ENCODE measurements at places on chromosomes 11 and 22.

DNA sequence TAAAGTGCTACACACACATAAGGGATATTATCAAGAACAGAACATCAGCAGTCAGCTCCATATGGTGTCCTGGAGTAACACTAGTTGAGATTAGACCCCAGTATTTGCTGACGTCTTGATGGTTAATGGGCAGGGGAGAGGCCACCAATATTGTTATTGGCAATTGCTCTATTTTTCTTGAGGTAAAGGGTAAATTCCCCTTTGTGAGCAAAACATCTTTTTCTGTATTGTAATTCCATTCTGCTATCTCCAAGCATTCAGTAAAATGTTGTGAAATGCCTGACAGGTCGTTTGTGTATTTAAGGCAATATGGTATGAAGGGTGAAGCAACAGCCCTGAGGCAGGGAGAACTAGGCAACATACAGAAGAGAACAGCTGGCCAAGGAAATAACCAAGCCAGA lies 21.9 kb downstream of the PC start:
- no peak for DNase-seq

DNA sequence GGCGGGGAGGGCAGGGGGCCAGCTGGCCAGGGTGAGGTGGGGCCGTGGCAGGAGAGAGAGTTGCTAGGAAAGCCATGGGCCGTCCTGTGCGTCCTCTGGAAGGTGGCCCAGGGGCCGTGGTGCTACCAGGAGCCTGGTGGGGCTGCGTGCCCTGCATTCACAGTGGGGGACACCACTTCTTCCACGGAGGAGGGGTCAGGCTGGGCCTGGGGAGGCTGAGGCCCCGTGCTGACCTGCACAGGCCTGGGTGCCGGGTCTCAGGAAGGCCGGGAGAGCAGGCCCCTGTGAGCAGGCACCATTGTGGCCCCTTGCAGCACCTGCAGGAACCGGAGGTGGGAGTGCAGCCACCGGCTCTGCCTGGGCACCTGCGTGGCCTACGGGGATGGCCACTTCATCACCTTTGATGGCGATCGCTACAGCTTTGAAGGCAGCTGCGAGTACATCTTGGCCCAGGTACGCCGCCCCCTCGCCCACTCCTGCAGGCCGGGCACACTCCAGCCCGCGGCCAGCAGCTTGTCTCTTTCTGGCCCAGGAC lies 12.0 kb downstream of the MUC5B start:
- no peak for DNase-seq

- no peak for DNase-seq
Observed at GRCh38 chr11:1929621-1930461, 10.3 kb downstream of the TNNT3 start.

- no peak for DNase-seq
Observed at GRCh38 chr11:28874706-28875105, 766.5 kb downstream of the METTL15 start.

- DNase-seq = no peak
Observed at GRCh38 chr22:29951791-29952413, 68.9 kb downstream of the MTMR3 start.

DNA sequence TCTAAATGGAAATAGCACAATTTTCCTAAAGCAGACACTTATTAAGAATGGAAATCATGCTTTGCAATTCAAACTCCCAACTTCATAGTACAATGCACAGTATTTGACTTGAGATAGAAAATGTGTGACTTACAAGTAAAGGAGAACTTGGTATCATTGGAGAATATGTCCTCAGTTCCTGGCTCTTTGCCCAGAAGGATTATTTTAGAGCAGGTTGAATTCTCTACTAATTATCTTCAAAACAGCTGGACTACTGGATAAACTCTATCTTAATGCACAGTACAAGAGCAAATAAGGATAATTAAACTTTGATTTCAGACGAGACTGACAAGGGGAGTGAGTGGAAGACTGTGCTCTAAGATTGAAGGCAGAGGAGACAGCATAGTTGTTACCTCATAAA lies 839.4 kb downstream of the OPCML start:
- DNase-seq = no peak

GRCh38 chr22:27135031-27135981 lies 477.9 kb downstream of the MIAT start:
- no peak for DNase-seq

GRCh38 chr11:61601512-61601911 lies 20.6 kb upstream of the SYT7 start:
- DNase-seq = no peak

- no peak for DNase-seq
Observed at GRCh38 chr11:3982431-3982830, 112.2 kb upstream of the RRM1 start.

GRCh38 chr11:134438542-134439537 lies 26.8 kb upstream of the B3GAT1 start:
- no peak for DNase-seq

DNA sequence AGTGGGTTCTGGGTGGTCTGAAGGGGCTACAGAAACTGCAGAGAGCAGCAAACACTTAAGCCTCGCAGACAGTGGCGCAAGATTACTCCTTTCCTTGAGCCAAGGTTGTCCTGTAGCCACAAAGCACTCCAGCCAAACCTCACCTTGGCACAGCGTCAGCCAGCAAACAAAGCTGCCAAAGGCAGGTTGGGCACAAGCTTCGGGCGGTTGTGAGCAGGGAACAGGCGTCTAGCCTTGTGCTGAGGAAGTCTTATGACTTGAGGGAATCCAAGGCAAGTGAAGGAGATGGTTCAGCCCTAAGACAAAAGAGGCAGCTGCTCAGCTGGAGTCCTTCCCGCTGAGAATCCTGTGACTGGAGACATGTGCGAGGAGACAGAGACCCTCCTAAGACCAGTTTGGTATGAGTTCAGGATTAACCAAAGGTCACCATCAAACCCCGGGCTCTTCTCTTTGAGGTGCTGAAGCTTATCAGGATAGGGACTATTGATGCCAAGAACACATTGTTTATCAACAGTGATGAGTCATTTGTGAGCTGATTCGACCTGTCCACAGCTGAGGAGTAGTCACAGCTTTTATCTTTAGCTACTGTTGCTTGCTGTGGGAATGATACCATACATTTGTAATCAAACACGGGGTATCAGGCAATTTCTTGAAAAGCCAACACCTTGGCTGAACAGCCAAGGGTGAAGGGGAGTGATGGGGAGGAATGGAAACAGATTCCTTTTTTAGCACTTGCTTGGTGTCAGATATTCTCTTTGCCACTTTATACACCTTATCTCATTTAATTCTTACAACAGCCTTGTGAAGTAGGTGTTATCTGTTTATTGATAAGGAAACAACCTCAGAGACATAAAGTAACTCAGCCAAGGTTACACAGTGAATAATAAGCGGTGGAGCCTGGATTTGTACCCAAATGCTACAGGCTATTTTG lies 4.6 kb downstream of the ADM start:
- no peak for DNase-seq

- DNase-seq = no peak
Observed at GRCh38 chr11:112751772-112752171, 209.4 kb upstream of the NCAM1 start.

GRCh38 chr11:29628609-29629008 lies 388.2 kb downstream of the KCNA4 start:
- no peak for DNase-seq

DNA sequence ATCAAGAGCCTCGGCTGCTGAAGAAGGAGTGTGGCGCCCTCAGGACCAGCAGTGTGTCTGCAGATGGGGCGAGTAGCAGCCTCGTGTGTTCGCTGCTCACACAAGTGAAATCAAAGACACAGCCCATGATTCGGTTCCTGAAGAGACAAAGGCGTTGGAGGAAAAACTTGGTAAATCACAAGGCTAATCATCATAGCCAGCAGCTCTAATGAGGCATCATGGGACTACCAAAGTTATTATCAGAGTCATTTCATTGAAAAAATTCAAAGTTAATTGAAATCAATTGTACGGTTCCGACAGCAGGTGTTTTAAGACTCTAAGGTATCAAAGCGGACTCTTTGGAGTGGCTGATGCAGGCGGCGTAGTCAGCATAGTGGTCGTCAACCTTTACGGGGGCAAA lies 9.5 kb downstream of the PHF21B start:
- no peak for DNase-seq

- DNase-seq = no peak
Observed at GRCh38 chr22:37420686-37421467, 6.4 kb downstream of the ELFN2 start.

GRCh38 chr11:123559523-123559955 lies 94.9 kb downstream of the SCN3B start:
- no peak for DNase-seq

DNA sequence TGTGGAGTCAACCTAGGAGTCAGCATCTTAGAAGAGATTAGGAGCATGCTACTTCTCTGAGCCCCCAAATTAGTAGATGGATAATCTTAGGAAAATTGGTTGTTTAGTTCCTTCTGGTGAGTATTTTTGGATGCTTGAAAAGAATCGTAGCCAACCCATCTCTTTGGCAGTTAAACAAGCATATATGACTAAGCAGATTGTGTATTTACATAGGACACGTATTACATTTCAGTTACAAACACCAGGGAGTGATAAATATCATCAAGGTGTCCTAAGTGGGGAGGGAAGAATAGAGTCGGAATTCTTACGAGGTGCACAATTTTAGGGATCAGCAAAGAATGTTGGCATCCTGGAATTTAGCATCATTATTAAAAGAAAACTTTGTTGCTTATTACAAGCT lies 13.5 kb downstream of the PLET1 start:
- no peak for DNase-seq

GRCh38 chr11:77710358-77710757 lies 72.8 kb upstream of the CLNS1A start:
- no peak for DNase-seq

DNA sequence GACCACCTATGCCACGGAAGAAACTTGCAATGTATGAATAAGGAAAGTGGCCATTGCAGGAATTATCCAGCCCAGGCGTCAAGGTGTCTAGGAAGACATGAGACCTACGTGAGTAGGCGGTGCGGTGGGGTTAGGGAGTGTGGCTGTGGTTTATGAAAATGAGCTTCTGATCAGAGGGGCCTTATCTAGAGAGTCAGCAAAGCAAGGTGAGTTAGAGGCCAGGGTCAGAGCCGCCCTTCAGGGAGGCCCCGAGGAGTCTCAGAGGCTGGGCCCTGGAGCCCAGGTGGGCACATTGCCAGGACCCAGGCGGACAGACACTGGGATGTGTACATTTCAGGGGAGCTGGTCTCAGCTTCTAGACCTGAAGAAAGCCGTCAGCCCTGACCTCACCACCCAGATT lies 13.8 kb upstream of the LINC01488 start:
- no peak for DNase-seq

- no peak for DNase-seq
Observed at GRCh38 chr22:27993774-27994350, 74.8 kb upstream of the PITPNB start.

GRCh38 chr11:103633819-103634590 lies 402.4 kb upstream of the DDI1 start:
- DNase-seq = no peak

DNA sequence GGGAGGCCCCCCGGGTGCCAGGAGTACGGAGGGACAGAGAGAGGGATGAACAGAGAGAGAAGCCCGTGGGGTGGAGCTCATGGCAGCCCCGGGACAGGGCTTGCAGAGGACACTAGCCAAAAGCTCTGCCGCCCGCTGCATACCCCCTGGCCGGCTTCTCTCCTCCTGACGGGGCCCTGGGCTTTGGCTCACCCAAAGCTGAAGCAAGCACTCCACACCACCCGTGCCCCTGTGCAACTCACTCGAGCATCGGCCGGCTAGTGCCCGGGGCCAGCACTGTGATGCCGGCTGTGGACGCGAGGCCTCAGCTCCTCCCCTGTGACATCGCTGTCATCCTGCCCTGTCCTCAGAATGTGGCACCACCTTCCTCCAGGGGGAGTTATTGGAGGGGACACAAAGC lies 429.6 kb downstream of the BRD1 start:
- no peak for DNase-seq

DNA sequence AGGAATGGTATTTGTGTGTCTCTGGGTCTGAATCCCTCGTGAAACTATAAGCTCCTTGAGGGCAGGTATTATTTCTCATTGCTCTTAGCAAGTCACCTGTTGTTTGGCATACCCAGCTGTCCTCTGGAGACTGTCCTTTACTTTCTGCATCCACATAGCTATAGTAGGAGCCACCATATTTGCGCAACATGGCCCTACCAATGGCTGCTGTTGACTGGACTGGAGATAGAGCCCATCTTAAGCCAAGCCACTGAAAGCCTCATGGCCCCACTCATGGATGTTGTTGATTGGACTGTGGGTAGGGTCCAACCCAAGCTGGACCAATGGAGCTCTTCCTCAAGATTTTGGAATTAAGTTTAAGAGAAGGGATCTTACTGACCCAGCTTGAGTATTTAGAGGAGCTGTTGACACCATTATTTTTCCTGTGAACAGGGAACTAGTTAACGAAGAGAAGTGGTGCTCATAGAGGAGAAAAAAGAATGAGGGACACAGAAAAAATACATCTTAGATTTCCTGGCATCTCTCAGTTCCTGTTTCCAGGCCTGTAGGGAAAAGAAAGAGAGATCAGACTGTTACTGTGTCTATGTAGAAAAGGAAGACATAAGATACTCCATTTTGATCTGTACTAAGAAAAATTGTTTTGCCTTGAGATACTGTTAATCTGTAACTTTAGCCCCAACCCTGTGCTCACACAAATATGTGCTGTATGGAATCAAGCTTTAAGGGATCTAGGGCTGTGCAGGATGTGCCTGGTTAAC lies 47.2 kb downstream of the LRRC74B start:
- no peak for DNase-seq

DNA sequence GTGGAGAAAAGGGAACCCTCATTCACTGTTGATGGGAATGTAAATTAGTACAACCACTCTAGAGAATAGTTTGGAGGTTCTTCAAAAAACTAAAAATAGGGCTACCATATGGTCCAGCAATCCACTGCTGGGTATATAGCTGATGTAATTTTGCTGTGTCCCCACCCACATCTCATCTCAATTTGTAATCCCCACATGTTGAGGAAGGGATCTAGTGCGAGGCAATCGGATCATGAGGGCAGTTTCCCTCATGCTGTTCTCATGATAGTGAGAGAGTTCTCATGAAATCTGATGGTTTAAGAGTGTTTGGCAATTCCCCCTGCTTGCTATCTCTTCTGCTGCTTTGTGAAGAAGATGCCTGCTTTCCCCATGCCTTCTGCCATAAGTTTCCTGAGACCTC lies 17.1 kb upstream of the OR52M1 start:
- DNase-seq = no peak

- DNase-seq = peak; percentile 41
Observed at GRCh38 chr22:20243537-20244249, 24.4 kb downstream of the RTN4R start.

DNA sequence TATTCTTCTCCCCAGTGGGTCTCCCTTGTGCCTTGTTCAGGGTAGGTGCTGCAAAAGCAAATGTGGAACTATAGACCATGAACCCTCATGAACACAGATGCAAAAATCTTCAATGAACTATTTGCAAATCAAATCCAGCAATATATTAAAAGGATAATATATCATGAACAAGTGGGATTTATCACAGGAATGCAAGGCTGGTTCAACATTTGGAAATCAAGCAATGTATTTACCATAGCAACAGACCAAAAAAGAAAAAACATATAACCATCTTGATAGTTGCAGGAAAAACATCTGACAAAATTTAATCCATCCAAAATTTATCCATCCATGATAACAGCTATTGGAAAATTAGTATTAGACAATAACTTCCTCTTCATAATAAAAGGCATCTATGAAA lies 11.4 kb upstream of the OSBPL5 start:
- DNase-seq = no peak

All from activated T-helper 1 cell treated with Interleukin-2 at 50 U/mL for 16 hours (primary cell).